ENCODE measurements at places on chromosomes 3 and 15.
A peak's percentile ranks its signal among the peaks of the same experiment; 100 is the strongest.

GRCh38 chr3:129543156-129543790, at the start of gene H1-8:
Gene H1-8 (plus strand): TSS chr3:129543175. CDS start chr3:129543219, 44 bp downstream.
- no peak for DNase-seq

GRCh38 chr15:42955518-42955917, 34.9 kb upstream of the TTBK2 start:
- no peak for DNase-seq

DNA sequence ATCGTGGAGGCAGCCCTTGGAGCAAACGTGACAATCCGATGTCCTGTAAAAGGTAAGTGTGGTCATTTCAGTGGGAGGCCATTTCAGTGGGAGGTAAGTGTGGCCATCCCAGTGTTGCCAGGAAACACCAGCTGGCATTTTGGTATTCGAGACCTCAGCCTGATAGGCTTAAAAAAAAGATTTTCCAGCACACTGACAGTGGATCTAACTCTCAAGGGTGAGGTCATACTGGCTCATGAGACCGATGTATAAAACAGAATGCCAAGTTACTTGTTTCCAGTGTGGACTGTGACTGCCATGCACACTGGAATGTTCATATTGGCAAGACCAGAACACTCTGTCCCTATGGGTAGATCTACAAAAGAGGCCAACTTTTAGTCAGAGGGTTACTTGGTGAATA, 244.4 kb upstream of the GOLGA6L4 start:
- no peak for DNase-seq

GRCh38 chr3:98784666-98785600, 21.8 kb downstream of the ST3GAL6 start:
- peak; percentile 37 for DNase-seq

DNA sequence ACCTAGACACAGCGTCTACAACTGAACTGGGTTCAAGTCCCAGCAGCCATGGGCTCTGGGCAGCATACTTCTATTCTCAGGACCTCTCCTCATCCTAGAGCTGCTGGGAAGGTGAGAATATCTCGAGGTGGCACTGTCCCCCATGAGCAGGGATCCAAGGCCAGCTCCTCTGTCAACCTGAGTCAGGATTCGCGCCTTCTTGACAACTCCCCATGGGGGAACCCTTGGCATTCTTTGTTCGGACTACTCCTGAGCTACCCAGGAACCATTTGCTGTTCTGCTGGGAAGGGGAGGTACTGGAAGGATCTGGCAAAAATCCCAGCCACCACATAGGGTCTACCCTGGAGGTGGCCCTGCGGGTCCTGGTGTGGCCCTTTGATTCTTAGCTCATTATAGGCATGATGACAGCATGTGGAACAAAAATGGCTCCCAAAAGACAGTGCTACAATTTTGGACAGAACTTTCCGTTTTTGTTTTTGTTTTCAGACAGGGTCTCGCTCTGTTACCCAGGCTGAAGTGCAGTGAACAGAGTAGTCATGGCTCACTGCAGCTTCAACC, 22.3 kb downstream of the PLXNB1 start:
- no peak for DNase-seq

- DNase-seq: peak; percentile 38
These were observed 25.6 kb upstream of the ZNF280D start for GRCh38 chr15:56758770-56759449.

DNA sequence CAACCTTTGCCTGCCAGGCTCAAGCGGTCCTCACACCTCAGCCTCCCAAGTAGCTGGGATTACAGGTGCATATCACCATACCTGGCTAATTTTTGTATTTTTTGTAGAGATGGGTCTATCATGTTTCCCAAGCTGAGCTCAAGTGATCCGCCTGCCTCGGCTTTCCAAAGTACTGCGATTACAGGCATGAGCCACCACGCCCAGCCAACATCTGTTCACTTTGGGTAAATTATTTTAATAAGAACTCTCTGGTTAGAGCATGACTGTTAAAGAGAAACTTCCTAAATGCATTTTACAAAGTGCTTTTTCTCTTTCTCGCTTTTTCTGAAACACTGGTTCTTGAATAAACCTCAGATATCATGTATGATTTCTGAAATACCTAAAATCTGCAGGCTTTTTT, 172.5 kb downstream of the PTPRG start:
- no peak for DNase-seq

- peak; percentile 48 for DNase-seq
These were observed 123.1 kb downstream of the DMXL2 start for GRCh38 chr15:51499379-51499976.

GRCh38 chr15:77416148-77416455, 3.8 kb downstream of the PEAK1 start:
- no peak for DNase-seq

- no peak for DNase-seq
These were observed 668 bp downstream of the MRAS start for GRCh38 chr3:138348754-138349739.

DNA sequence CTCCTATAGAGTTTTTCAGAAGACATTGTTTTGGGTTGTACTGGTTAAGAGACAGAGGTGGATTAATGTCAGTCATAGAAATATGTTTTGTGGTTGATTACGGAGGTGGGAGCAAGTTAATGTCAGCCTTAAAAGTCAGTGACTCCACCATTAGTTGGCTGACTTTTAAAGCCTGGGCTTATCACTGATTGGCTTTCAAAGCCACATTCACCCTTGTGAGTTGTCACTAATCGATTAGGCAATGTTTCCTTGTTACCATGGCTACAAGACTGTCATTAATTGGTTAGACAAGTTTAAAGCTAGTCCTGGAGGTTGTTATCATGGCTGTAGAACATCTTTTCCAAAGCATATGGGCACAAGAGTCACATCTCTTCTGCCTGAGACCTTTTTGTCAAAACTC, 73.0 kb downstream of the NEO1 start:
- no peak for DNase-seq

DNA sequence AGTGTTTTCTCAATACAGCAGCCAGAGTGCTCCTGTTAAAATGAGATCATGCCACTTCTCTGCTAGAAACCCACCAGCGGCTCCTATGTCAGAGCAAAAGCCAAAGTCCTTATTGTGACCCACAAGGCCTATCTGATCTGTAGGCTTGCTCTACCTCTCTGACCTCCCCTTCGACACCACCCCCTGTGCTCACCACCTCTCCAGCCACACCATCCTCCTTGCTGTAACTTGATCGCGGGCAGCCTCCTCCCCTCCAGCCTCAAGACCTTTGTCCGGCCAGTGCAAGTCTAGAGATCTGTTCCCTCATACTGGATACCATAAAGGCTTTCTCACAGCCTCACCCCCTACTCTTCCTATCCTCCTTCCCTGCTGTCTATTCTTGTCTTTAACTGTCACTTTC, 1.9 kb upstream of the IGDCC4 start:
- DNase-seq: no peak

DNA sequence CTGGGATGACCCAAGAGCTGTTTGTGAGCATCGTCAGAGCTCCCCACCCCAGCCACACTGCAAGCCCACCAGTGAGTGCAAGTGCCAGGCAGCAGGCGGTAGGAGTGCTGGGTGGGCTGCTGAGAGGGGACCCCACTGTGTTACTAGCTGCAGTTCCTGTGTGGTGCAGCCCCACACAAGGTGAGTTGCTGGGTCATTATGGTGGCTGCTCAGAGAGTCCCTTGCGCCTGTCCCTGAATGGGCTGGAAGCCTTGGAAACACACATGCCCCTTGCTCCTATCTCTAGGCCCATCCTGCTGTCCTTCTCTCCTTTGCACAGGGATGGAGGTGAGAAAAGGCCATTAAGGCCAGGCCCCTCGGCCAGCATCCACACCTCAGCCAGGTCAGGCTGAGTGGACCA, 83.7 kb downstream of the SEC22A start:
- DNase-seq: no peak

DNA sequence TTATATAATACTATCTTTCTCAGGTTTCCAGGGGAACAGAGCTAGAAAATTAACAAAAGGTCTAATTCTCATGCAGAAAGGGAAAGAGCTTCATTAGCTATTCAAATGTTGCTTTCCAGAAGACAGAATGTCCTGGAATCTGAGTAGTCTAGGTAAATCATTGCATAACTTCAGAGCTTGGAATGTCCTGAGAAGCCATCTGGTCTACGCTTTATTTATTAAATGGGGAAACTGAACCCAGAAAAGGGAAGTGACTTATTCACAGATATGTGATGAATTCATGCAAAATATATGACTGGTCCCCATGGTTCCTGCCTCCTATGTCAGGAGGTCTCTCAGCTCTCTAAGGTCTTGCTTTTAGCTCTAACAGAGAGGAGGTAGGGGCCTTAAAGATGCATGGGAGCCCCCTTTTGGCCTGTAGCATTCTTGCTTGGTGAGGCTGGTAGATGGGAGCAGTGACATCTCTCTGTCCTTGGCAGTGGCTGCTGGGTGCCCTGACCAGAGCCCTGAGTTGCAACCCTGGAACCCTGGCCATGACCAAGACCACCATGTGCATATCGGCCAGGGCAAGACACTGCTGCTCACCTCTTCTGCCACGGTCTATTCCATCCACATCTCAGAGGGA, 99.2 kb downstream of the CEMIP start:
- no peak for DNase-seq

- no peak for DNase-seq
These were observed 622 bp downstream of the NAALADL2 start for GRCh38 chr3:174859756-174860155.

- no peak for DNase-seq
These were observed 607.7 kb downstream of the PYDC2 start for GRCh38 chr3:192068464-192069254.

DNA sequence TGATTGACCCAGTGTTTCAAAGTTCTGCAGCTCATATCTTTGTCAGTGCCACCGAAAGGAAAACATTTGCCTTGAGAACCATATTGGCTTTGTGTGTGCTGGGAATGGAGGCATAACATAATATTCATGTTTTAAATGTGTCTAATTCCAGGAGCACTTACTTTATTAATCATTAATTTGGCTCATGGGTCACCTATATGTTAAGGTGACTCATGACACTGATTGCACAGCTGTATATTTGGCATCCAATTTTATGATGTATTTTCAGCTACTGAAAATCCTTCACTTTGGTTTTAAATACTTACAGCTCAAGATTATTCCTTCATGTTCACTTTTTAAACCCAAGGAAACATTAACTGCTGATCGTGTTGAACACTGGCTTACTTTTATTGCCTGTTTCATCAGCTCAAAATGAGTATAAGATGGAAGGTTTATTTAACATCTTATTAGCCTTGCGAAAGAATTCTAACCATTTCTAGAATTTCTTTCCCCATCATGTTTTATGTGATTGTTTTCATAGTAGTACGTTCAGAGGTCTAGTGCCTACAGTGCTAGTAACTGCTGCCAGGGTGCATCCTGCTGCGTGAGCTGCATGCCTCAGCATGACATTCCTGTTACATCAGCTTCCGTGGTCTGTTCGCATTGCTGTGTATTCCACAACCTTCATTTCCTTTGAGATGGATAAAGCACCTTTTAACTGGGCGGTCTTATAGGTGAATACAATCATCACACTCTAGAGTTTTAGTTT, 63.7 kb downstream of the LRCH3 start:
- peak; percentile 86 for DNase-seq

- DNase-seq: no peak
These were observed 893.5 kb downstream of the TUSC7 start for GRCh38 chr3:117603097-117603496.

- peak; percentile 79 for DNase-seq
These were observed 7.2 kb downstream of the KLHL6 start for GRCh38 chr3:183548262-183548769.

DNA sequence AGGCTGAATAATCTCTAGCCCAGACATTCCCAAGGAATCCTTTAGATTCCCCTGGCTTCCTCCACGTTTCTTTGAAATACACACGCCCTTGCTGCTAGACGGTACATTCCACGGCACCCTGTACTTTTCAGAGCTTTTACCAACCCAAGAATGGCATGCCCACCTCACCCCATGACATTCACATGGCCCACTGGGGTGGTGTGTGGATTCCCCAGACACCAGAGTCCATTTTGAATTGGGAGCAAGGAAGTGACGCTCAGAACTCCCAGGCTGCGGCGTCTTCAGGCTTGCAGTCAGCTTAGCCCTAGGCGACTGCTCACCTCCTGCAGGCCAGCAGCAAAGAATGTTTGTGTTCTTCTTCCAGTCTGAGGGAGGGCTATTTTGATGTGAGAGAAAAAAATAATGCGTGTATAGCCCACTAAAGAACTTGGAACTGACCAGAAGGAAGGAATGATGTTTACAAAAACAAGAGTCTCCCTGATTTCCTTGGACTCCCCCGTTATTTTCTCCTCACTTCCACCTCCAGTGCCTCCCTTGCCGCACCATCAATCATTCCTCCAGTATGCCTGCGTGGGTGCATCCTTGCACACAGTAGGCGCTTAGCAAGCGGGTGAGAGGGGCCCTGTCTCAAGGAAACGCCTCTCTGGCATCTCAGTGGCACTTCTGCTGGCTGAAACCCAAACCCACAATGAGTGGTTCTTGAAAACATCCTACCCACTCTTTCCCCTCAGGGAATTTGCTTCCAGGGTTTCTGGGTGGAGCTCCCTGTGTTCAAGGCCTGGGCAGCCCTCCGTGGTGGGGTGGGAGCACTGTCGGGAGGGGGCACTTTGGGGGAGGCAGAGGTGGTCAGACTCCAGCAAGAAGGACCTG, 59.9 kb downstream of the SMAD6 start:
- DNase-seq: no peak

GRCh38 chr3:189235214-189235613, 63.4 kb downstream of the TPRG1 start:
- DNase-seq: no peak

DNA sequence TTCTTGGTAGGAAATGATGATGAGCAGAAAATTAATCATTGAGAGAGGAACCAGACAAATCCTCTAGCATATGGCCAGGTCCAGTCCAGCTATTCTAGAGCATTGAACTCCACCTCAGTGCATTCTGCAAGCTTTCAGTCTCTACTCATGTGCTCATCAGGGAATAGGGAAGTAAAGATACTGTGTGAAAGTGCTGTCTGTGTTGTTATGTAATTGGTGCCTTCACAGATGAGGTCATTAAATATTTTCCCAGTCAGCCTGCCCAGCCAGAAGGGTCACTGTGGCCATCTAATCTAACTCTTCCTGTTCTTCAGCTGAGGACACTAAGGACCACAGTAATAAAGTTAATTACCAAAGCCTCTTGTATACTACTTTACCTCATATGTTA, 28.2 kb downstream of the C3orf62 start:
- no peak for DNase-seq

DNA sequence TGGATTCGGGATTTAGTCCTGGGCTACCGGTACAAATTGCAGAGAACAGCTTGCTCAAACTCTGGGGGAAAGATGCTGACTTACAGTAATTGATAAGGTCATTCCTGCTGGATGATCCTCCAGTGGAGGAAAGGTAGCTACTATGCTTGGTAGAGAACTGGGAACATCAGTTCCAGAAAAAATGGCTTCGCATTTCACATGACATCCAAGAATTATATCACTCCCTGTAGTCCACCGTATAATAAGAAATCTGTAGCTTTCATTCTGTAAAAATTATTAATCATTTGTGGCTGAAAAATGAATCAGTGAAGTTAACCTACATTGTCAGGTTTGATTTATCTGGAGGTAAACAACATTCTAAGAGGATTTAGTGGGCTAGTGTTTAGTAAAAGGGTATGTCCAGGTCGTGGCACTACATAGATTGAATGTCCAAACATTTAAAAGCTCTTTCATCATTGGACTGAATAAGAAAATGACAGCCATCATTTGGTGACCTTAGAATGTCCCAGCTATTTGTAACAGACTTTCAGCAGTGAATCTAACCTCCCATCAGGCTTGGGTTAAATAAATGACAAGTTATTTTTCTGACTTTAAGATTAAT, 203.2 kb upstream of the TMCO5A start:
- no peak for DNase-seq

Data from HTR-8/SVneo (cell line).